Activated CD4-positive, CD25-positive, alpha-beta regulatory T cell treated with anti-CD3 and anti-CD28 coated beads, Interleukin-2, amount 50 U/mL, for 16 hours (primary cell): ENCODE measurements at places on chromosomes 11 and 22.
A peak's percentile ranks its signal among the peaks of the same experiment; 100 is the strongest.

- DNase-seq, result peak; percentile 48
Observed at GRCh38 chr22:38751422-38752346, 4.1 kb downstream of the SUN2 start.

DNA sequence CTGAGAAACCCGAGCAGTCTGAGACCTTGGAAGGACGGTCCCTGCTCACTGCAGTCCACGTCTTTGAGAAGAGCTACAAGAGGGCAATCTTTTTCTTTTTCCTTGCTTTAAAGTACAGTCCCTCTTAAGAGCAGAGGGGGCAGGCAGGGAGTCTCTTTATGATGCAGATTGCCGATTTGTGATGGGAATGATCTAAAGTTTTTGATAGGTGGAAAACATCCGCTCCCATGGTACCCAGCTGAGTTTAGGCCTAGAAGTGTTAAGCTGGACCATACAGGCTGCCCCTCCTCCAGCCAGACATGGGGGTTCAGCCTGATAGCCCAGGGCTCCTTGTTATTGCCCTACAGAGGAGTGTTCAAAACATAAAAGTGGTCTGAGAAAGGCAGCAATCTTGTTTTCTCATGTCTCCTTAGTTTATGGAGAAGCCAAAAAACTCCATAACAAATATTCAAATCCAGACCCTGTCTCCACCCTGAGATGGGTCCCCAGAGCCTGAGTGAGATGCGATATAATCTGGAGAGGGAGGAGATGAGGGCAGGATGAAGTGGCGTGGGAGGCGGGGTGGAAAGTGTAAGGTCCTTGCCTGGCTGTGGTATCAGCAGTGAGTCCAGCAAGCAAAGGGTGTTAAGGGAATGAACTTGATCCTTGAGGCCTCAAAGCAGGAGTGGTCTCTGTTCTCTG lies 135.1 kb downstream of the FDX1 start:
- DNase-seq, result no peak

DNA sequence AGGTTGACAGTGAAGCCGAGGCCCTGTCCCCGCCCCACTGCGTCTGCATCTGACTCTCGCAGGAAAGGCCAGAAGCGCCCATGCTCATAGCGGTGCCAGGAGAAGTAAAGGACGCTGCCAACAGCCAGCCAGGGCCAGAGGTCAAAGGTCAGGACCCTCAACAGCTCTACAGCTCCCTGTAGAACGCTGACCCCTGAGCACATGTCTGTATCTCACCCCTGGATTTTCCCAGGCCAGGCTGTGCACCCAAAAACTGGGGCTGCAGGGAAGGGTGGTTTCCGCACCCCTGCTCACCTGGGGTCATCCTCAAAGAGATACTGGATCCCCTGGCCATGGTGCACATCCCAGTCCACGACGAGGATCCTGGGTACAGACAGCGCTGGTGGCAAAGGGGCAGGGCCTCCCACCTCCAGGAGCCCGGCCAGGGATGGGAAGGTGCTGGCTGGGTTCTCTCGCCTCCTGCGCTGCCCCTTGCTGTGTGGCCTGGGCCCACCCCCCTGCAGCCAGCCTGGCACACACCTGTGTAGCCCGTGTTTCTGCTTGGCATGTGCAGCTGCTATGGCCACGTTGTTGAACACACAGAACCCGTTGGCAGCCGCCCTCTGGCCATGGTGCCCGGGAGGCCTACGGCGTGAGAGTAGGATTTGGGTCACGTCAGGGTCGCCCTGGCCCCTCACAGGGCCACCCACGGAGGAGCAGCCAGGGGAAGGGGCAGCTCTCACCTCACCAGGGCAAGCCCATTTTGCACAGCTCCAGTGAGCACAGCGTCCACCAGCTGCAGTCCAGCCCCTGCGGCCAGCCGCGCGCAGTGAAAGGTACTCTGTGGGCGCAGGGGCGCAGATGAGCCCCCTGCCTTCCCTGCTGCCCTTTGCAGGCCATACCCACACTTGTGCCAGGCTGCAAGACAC lies 1.5 kb downstream of the HDAC10 start:
- no peak for DNase-seq

DNA sequence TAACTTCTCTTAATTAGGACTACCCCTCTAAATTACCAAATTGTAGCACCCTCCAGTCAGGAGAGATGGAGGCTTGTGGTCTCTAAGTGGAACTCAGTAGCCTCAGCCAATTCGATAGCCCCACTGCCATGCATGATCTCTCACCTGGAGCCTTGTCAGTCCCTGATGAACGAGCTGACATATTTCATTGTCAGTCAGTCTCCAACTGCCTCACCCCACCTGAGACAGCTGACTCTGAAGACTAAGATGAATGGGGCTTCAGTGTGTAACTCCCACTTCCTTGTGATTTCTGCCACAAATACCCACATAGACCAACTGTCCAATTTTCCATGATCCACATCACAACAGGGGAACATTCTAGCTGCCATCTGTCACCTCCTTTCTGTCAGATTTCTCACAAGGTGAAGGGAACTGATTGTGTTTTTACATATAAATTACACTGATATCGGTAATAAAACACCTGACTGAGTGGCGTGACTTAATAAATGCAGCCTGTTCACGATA lies 206.5 kb downstream of the FAM181B start:
- no peak for DNase-seq

GRCh38 chr11:18332891-18333290 lies 10.5 kb downstream of the GTF2H1 start:
- no peak for DNase-seq

DNA sequence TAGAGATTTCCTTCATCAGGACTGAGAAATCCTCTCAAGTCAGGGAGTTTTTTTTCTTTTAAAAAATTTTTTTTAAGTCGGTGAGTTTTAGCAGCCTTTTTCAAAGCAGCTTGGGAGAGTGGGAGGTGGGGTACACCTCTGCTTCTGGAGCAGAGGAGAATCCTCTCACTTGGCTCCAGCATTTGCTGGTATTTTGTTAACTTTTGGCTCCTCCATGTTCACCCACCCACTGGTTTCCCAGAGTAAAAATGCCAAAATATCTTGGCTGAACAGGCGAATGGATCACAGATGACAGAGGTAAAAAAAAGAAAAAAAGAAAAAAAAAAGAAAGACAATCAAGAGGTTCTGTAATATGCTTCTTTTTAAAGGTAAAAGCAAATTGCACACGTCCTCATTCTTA lies 68.0 kb downstream of the GAB2 start:
- DNase-seq, result no peak

GRCh38 chr11:29002816-29003215 lies 894.6 kb downstream of the METTL15 start:
- DNase-seq, result no peak
